ENCODE measurements at places on chromosomes 3 and 15.

DNA sequence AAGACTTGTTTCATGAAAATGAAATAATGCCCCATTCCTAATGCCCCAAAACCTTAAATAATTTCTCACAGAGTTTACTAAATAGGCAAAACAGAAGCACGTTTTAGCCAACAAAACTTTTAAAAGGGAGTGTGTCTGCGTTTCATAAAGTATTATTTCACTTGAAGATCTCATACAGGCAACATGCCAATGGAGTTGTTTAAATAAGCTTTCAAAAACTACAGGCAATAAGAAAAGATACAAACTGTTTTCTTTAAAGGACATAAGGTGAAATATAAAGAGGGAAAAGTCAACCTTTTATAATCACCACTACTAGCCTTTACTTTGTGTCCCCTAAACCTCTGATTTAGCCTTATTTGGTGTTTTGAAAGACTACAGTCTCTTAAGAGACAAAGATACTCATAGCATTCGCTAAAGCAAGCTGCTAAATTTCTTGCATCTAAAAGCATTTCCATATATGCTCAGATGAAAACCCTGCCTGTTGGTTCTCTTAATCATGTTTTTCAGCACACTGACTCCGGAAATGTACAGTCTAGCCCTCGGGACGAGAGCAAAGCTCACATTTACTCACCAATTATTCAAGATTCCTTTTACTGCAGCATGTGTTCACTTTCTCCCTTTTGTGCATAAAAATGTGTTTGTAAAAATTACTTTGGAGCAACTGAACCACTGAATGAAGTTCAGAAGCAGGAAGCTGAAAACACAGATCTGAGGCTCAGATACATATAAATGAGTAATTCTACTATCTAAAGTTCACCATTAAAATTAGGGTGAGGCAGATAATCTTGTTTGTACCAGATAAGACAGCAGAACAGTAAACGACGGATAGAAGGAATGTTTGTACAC lies 119.0 kb downstream of the GOLIM4 start:
- no peak for DNase-seq

DNA sequence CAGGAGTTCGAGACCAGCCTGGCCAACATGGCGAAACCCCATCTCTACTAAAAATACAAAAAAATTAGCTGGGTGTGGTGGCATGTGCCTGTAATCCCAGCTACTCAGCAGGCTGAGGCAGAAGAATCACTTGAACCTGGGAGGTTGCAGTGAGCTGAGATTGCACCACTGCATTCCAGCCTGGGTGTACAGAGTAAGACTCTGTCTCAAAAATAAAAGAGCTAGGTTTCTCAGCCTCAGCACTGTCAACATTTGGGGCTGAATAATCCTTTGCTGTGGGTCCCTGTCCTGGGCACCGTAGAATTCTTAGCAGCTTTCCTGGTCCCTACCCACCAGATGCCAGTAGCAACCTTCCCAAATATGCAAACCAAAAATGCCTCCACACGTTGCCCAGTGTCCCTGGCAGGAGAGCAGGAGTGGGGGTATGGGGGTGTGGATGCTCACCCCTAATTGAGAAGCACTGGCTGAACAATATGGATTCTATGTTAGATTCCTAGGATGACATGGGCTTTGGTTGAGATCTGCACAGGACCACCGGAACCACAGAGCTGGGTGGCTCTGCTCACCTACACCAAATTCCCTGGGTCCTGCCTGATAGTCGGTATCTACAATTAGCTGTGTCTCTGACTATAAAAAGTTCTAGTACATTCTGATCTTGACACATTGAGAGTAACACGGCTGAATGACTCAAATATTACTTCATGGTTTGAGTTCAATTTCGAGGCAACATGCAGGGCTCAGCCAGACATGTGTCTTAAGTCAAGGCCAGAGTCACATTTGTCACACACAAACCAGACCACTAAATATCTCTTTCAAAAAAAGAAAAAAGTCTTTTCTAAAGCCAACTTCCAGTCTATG lies 577.0 kb upstream of the MDFIC2 start:
- DNase-seq, result no peak

- no peak for DNase-seq
Measured at GRCh38 chr15:26358708-26359107, 414.2 kb downstream of the GABRB3 start.

GRCh38 chr3:46722443-46722842 lies 4.8 kb upstream of the PRSS50 start:
- no peak for DNase-seq

- DNase-seq, result no peak
Measured at GRCh38 chr3:24487325-24488262, 7.1 kb downstream of the THRB start.

DNA sequence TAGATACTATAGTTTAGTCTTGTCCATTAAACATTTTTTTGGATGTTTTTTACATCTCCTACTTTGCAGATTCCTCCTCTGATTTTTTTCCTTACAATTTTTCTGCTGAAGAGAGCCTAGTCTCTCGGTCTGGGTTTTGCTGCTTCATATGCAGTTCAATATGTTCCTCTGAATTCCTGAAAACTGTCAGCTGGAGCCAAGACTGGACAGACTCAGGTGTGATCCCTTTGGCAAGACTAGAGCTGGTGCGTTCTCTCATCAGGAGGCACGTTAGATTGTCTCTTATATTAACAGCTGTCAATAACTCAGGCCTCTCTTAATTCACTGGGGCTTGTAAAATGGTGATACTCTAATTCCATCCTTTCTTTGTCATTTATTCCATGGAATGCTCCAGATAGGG lies 13.4 kb upstream of the GHRL start:
- DNase-seq, result no peak

- DNase-seq, result no peak
Measured at GRCh38 chr3:10466186-10466585, 39.2 kb downstream of the ATP2B2 start.

- DNase-seq, result no peak
Measured at GRCh38 chr3:180048840-180049239, 12.1 kb upstream of the PEX5L start.

DNA sequence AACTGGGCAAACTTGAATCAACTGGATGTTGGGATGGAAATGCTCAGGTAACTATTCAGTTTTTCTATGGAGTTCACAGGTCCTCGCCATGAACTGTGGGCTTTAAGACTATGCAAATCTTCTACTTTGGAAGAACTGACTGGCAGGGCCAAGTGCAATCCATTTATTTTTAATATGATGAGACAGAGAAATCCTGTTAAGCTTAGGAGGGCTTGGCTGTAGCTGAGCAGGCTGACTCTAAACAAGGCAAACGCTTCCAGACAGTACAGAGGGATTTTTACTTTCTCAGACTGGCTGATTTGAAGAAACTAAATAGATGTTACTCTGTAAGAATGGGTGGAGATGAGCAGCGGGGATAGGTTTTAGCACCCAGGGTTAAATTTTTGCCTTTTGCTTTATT lies 194.2 kb upstream of the ICE2 start:
- DNase-seq, result no peak

DNA sequence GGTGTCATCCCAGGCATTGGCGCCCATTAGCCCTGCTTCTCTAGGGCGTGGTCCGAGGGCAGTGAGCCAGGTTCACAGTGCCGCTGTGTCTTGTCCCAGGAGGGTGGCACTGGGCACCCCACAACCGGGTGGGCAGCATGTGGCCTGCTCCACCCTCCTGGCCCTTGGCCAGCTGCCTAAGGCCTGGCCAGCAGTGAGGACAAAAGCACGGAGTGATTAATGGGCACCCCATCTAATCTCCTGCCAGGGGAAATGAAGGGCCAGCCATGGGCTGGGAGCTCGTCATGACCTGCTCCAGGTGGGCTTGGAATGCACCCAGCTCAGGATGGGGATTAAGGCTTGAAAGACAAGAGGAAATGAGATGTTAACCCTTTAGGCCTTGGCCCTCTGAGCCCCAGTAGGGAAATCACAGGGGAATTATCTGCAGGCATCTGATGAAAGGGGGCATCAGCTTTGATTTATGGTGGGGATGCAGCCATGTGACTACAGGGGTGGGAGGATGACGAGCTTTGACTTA lies 5.2 kb downstream of the THSD4 start:
- no peak for DNase-seq

DNA sequence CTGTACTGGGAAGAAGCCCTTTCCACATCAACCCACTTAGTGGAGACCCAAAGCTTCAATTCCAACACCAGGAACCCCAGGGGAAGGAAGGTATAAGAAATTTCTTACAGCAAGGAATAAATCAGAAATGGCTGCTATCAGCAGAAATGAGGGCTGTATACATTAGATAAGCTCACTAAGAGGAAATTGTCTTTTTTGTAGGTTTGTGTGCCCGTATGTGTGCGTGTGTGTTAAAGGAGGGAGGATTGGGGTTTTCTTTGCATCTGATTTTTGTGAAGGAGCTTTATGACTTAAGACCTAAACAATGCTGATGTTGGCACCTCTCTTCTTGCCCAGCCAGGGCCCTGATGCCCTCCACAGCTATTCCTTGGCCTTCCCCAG lies 18.6 kb downstream of the ARRDC4 start:
- DNase-seq, result no peak

- DNase-seq, result no peak
Measured at GRCh38 chr3:24730173-24730572, 235.5 kb upstream of the THRB start.

GRCh38 chr15:94080416-94080815 lies 150.9 kb upstream of the MCTP2 start:
- DNase-seq, result no peak
